ENCODE measurements at places on chromosomes 12 and 14.

- DNase-seq, result no peak
Measured at GRCh38 chr12:124153392-124153791, 141.5 kb upstream of the RFLNA start.

GRCh38 chr12:27561535-27562350 is 37.7 kb downstream of the PPFIBP1 start:
- DNase-seq, result no peak

DNA sequence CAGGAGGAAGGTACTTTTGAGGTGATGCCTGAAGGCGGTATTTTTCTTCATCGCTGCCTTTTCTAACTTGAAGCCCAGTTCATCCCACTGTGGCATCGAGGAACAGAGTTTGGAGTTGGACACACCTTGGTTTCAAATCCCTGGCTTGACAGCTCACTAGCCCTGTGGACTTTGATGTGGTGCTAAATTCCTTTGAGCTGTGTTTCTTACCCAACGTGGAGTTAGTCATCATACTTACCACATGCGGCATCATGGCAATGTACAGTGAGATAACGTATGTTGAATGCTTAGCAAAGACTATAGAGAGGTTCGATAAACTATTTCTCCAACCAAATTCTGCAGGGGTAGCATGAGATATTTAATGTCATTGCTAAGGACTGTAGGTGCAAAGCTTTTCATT is 3.4 kb downstream of the PLEKHG3 start:
- peak; percentile 81 for DNase-seq

- peak; percentile 98 for DNase-seq
Measured at GRCh38 chr12:116381744-116382685, 104.5 kb upstream of the MED13L start.

- DNase-seq, result no peak
Measured at GRCh38 chr12:21764950-21765349, 9.6 kb downstream of the KCNJ8 start.

DNA sequence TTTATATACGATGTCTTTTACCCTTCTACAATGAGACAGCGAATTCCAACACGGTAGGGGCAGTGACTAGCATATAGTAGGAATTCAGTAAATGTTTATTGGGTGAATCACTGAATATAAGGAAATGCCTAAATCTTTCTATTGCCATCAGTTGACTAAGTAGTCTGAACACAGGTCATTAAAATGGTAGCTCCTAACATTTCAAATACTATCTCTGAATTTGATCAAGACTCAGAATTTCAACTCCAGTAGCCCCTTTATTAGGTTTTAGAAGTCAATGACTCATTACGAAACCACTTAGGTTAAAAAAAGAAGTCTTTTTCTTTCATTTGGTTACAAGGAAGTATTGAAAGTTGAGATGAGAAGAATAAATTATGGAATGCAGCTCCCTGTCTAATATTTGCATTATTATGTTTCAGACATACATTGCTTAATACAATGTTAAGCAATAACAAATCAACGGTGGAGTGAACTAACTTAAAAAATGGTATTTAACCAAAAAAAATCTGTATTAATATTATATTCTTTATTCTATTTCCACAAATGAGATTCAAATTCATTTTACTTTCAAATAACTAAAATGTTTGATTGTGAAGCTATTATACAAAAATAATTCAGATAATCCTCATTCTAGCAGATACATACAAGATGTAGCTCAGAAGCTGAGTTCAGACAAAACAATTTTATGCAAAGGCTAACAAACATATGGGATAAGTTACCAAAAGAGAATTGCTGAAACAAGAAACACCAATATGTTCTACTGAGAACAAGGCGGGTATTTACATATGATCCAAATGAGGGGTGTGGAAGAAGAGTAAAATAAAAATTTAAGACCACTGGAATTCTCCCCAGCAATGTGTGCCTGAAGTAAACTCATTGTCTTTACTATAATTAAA is 302.7 kb downstream of the CEP128 start:
- DNase-seq, result peak; percentile 94

- no peak for DNase-seq
Measured at GRCh38 chr12:6935371-6936193, 7.8 kb downstream of the ATN1 start.

GRCh38 chr14:90518941-90519256 is 122.1 kb downstream of the CALM1 start:
- peak; percentile 36 for DNase-seq

GRCh38 chr12:69039911-69040310 is 106.9 kb upstream of the CPM start:
- DNase-seq, result no peak

- DNase-seq, result no peak
Measured at GRCh38 chr14:65517635-65518542, 105.4 kb downstream of the FUT8 start.

DNA sequence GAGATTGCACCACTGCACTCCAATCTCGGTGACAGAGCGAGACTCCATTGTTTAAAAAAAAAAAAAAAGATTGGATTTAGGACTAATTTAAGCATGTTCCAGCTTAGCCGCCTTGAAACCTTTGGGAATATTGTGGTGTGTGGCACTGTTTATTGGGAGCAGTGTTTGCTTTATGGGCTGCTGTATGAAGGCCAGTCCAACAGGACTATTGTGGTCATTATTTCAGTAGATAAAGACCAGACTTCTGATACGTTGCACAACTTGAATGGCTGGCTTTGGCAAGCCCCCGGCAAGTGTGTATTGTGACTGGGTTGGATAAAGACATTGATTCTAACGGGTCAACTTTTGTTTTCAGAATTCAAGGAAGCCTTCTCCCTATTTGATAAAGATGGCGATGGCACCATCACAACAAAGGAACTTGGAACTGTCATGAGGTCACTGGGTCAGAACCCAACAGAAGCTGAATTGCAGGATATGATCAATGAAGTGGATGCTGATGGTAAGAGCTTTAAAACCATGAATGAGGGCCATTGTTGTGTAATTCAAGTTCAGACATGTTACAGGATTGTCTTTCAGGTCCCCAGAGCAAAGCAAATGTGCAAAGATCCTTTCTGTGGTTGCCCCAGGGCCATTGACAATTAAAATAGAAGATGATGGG is 4.2 kb downstream of the CALM1 start:
- DNase-seq, result no peak

- DNase-seq, result peak; percentile 69
Measured at GRCh38 chr12:79737875-79738718, 47.3 kb upstream of the PAWR start.

- no peak for DNase-seq
Measured at GRCh38 chr14:27006570-27006969, 408.7 kb upstream of the NOVA1 start.

GRCh38 chr12:114735011-114735410 is 51.0 kb upstream of the TBX3 start:
- DNase-seq, result no peak

GRCh38 chr14:90785471-90785870 is 30.8 kb downstream of the TTC7B start:
- DNase-seq, result peak; percentile 18

DNA sequence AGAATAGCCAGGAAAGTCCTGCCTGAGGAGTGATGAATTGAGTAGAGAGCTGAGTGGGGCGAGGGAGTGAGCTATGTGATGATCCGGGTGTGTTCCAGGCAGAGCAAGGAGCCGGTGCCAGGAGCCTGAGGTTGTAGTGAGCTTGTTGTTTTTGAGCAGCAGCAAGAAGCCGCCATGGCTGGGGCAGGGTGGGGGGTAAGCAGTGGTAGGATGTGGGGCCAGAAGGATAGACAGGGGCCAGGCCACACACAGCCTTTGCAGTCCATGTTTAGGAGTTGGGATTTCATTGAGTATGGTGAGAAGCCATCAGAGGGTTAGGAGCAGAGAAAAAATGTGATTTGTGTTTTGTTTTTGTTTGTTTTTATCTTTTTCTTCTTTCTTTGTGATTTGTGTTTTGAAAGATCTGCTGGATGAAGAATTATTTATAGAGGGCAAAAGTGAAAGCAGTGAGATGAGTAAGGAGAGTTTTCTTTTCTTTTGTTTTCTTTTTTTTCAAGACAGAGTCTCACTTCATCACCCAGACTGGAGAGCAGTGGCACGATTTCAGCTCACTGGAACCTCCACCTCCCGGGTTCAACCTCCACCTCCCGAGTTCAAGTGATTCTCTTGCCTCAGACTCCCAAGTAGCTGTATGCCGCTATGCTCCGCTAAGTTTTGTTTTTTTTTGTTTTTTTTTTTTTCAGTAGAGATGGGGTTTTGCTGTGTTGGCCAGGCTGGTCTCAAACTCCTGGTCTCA is 92.3 kb upstream of the BCAT1 start:
- no peak for DNase-seq

GRCh38 chr12:47164724-47165439 is 85.1 kb upstream of the AMIGO2 start:
- DNase-seq, result peak; percentile 30
